ENCODE measurements at places on chromosomes 4 and X. TPM values are rescaled to one million over a fixed set of nuclear protein-coding genes. Genes with fewer than 3 reads are reported as not detected.

The STATH gene
- total RNA-seq, result not detected

The SMAD1 gene
- total RNA-seq, result 59.4 TPM

The SAGE1 gene
- total RNA-seq, result not detected

The SSX4B gene
- not detected for total RNA-seq

DNA sequence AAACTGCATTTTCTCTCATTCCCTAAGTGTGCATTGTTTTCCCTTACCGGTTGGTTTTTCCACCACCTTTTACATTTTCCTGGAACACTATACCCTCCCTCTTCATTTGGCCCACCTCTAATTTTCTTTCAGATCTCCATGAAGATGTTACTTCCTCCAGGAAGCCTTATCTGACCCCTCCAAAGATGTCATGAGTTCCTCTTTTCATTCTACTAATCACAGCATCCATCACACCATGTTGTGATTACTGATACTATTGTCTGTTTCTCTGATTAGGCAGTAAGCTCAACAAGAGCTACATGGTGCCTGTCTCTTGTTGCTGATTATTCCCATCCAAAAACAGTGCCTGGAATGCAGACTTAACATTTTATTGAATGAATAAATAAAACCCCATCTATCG is 2.9 kb upstream of the AFP start:
- no peak for DNase-seq

GRCh38 chrX:148609515-148610327 is 109.3 kb downstream of the AFF2 start:
- DNase-seq, result no peak

DNA sequence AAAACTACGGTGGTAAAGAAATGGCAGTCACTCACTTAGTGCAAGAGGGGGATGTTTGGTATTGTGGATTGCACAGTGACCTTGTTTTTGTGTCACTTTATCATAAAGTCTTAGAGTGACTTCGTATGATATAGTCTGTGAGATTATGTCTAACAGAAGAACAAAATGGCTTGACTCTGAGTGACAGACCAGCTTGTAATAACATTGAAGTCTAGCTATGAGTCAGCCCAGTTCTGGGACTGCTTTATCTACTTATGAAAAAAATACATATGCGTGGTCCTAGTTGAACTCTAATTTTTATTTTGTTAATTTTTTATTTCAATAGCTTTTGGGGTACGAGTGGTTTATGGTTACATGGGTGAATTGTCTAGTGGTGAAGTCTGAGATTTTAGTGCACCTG is 20.0 kb downstream of the DCLK2 start:
- no peak for DNase-seq

DNA sequence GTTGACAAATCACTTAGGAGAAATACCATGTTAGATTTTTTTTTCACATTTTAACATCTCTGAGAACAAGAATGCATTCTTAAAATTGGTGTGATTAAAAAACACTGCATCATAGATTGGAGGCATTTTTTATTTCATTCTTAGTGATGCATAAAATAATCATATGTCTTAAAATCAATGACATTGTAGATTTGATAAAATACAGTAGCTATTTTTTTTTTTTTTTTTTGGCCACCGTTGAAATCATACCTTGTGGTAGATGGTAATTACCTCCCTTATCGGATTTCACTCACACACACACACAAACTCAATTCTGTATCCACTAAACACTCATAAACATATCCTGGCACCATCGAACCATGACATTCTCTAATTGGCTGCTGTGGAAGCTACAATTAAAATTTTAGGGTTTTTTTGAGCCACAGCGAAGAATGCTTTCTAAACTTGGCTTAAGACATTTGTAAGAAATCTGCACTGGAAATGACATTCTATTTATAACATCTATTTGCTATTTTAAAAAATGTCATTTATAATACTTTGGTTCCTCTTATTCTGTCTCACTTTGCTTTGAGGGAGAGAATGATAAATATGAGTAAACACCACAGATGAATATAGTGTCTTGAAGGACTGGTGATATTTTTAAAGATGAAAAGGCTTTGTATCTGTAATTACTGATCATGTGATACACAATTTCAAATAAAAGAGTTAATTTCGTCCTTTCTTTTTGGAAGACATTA is 60.1 kb downstream of the CCSER1 start:
- DNase-seq, result no peak

Data from omental fat pad (tissue), 4 donors.